ENCODE measurements at places on chromosomes 7 and 10.

GRCh38 chr7:70480927-70481569 lies 650.9 kb upstream of the GALNT17 start:
- no peak for DNase-seq

DNA sequence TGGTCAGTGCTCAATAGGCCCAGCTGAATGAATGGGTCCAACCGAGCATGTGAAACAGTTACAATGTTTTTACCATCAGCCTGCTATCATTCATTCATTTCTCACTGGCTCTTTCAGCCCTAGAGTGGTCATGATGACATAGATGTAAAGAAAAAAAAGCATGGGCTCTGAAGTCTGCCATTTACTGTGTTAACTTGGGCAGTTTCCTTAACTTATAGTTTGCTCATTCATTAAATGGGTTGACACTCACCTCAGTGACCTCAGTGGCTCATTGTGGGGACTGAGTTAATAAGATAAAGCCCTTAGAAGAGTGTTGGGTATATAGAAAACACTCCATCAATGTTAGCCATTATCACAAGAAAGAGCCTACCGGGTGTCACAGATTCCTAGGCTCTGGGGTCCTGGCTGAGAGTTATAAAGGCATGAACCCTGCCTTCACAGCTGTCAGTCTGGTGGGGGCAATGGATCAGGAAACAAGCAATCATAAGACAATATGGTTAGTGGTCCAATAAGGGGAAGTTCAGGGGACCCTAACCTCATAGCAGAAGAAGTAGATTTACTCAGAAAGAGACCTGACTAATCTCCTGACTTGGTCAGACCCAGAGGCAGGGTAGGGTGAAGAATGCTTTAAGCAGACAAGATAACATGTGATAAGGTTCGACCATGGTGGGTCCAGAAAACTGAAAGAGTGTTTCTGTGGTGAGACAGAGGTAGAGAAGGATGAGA lies 29.7 kb upstream of the GPAM start:
- DNase-seq: no peak

- DNase-seq: no peak
Observed at GRCh38 chr7:157703534-157704195, 366.9 kb downstream of the DNAJB6 start.

DNA sequence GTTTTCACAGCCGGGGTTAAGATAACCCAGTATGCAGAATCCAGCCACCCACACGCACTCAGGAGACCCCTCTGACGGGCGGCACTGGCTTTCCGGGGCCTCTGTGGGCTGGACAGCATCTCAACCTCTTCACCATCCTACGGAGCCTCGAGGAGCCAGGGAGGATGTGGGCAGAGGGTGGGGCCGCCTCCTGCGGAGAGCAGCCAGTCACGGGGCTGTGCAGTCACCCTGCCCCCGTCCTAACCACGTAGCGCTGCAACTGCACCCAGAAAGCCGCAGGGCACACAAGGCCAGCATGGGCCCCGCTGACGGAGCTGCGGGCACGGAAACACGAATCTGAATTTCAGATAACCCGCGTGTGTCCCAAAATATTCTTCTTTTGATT lies 270.3 kb downstream of the ELFN1 start:
- no peak for DNase-seq

DNA sequence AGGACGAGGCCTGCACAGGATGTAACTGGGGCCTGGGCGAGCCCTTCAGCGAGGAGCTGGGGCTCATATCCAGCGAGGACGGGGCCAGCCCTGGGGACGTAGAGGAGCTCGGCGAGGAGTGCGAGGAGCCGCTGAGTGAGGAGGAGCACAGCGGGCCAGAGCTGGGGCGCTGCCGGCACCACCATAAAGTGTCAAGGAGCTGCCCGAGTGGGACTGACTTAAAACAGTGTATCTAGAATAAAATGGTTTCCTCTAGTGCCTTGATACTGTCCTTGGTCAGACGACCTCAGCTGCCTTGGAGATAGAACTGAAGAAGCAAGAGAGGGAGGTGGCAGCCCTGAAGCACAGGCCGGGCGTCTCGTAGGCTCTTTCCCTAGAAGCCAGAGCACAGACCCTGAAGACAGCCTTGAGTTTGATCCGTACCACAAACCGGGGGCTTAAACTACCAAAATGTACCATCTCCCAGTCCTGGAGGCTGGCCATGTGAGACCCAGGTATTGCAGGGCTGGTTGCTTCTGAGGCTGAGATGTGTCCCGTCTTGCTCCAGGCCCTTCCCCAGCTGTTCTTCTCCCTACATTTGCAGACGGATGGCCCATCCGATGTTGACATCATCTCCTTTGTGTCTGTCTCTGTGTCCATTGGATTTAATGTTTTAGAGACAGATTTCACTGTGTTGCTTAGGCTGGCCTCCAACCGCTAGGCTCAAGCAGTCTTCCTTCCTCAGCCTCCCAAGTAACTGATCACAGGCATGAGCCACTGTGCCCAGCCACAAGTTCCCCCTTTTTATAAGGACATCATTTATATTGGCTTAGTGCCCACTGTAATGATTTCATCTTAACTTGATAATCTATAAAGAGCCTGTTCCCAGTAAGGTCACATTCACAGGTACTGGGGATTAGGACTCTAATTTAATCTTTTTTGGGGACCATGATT lies 35.8 kb downstream of the DNAJB6 start:
- DNase-seq: no peak

DNA sequence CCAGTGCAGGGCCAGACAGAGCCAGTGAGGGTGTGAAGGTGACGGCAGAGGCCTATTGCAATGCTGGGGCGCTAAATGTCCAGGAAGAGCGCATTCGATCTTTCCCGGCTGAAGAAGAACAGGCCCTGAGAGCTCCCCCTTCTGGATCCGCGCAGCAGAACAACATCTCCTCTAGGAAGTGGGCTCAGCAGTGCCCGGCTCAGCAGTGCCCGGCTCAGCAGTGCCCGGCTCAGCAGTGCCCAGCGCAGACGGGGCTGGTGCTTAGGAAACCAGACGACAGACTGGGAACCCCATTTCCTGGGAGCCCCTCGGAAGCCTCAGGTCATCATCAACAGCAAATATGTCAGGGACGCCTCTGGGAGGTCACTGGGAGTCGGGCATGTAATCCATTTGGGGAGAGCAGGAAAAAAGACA lies 4.7 kb upstream of the NOS3 start:
- DNase-seq: no peak

- no peak for DNase-seq
Observed at GRCh38 chr10:15703151-15703880, 16.4 kb downstream of the ITGA8 start.

GRCh38 chr10:5971886-5972285 lies 5.5 kb downstream of the IL15RA start:
- DNase-seq: no peak

GRCh38 chr7:88965371-88965770 lies 169.8 kb upstream of the TEX47 start:
- no peak for DNase-seq

DNA sequence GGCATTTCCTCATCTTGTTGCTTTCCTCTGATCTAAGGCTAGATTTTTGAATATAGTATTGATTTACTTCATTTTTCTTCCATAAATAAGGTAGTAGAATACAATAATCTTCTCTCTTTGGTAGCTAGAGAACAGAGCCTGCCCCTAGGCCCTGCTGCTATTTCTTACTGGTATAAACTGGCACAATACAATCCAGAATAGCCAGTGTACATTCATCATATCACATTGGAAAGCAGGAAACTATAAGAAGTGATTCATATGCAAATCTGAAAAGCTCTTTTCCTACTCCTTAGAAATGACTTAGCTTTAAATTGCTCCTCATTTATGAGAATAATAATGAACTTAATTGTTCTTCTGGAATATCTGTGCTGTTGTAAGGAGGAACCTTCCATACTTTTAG lies 100.2 kb downstream of the KCND2 start:
- DNase-seq: no peak

GRCh38 chr10:16996530-16996964 lies 133.1 kb downstream of the CUBN start:
- DNase-seq: no peak

DNA sequence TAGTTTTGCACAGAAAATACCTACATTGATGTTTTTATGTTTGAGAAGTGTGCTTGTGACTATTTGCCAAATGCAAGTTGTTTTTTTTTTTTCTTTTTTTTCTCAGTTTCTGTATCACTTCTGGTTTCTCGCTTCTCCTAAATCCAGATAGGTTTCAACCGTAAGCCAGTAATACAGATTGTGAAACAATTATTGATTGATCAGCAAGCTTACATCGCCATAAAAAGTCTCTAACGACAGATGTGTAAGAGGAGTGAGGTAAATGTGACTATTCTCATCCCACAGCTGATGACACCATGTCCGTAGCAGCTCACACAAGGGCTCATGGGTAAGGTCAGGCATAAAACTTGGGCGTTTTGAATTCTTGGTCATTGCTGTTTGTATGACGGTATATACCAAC lies 202.8 kb upstream of the AKR1E2 start:
- DNase-seq: no peak

DNA sequence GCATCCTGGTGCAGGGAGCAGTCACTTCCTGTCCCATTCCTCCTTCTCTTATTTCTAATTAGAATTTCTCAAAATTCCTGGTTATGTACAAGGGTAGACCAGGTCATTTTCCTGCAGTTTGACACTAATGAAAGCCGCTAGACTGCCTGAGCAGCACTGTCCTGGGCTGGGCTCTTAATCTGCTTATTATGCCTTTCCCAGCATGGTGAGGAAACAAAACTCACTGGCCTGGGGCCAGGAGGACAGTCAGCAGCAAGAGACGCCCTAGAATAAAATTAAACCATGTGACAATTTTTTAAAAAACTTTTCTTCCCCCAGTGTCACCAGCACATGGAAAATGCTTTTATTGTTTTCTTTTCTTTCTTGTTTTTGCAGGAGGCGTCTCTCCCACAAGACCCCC lies 647.5 kb downstream of the TYW1 start:
- no peak for DNase-seq

DNA sequence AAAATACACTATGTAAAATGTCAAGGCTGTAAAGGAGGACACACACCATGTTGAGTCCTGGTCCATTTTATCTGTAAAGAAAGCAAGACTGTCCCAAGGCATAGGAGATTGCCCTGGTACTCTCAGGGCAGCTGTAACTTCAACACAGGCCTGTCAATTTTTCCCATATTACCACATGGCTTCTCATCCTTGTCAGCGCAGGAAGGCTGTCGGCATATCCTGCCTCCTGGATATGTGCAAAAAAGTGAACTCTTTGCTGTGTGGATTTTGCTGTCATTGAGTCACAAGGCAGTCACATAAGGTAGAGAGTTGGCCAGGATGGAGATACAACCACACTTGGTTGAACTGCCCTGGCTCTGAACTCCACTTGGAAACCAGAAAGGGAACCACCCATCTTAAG lies 8.7 kb downstream of the DUSP5 start:
- no peak for DNase-seq

- no peak for DNase-seq
Observed at GRCh38 chr10:49107111-49107886, 8.0 kb downstream of the VSTM4 start.

- no peak for DNase-seq
Observed at GRCh38 chr10:100889546-100889945, 23.2 kb upstream of the SLF2 start.

DNA sequence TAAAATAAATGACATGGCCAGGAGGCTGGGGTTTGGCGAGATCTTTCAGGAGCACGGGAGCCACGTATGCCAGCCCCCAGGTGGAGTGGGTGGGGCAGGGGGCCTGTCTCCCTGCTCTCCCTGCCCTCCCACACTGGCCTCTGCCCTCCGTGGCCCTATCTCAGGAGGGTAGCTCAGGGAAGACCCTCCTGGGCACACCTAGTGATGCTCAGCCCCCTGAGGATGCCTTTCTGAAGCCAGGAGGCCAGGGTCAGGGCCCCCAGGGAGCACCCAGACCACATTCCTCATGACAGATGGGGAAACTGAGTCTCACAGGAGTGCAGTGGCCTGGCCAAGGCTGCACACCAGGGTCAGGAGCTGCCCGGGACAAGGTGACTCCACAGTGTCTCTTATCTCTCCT lies 223.4 kb downstream of the ELFN1 start:
- DNase-seq: no peak

DNA sequence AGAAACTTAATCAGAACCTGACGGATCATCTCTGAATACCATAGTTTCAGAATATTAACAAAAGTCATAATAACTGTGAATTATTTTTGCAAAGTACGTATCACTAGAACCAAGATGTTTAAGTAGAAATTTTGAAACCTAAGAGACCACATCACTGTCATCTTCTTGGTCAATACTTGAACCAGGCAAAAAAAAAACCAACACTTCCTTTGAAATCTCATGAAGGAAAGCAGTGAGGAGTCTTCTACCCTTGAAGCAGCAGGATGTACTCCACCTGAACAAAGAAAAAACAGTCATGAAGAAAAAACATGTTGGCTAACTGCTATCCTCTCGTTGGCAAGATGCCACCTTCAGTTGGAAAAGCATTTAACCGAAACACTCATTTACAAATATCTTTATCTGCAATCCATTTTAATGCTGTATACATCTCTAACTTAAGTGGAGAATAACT lies 82.4 kb downstream of the SRPK2 start:
- DNase-seq: no peak

DNA sequence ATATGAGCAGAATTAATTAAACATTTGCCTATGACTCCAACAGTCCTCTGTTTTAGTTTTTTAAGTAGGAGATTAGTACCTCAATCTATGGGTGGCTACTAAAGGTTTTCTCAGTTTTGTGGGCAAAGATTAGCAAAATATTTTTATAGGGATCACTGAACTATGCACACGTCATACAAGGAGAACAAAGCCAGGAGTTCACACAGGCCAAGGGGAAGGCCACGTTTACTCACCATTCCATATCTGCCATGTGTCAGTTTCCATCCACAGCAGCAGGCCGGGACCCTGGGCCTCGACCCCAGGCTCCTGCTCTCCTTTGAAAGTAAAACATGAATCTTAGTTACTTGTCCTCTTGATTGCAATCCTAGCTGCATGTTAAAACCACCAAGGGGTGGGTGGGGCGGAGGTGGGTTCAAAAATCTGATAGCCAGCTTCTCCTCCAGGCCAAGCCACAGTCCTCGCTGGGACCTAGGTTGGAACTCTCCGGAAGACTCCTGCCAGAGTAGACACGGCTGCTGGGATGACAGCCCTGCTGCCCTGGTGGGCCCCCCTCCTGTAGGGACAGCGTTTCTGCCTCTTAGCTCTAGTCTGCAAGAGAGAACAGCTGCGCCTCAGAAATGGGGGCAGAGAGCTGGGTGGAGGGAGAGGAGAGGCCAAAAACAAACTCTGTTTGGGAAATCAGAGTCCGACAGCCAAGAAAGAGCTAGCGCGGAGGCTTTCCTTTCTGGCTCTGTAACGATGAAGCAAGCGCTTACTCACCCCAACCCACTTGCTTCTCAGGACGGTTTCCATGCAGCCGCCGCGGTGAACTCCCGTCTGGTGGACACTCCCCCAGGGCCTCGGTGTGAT lies 35.6 kb downstream of the PITRM1 start:
- DNase-seq: no peak

- no peak for DNase-seq
Observed at GRCh38 chr10:86301971-86302370, 64.6 kb downstream of the GRID1 start.

GRCh38 chr7:92824450-92824849 lies 11.9 kb downstream of the CDK6 start:
- DNase-seq: no peak

GRCh38 chr10:77007834-77008233 lies 629.8 kb downstream of the KCNMA1 start:
- no peak for DNase-seq

GRCh38 chr10:112949875-112950507 lies at the start of gene TCF7L2:
TCF7L2 (plus strand) TSS chr10:112950247; CDS start chr10:112950757, 510 bp downstream.
- peak; percentile 6 for DNase-seq

All from NCI-H2081 treated with DMSO at 0.1 percent for 48 hours (cell line).